ENCODE measurements at places on chromosomes 7 and 10.

DNA sequence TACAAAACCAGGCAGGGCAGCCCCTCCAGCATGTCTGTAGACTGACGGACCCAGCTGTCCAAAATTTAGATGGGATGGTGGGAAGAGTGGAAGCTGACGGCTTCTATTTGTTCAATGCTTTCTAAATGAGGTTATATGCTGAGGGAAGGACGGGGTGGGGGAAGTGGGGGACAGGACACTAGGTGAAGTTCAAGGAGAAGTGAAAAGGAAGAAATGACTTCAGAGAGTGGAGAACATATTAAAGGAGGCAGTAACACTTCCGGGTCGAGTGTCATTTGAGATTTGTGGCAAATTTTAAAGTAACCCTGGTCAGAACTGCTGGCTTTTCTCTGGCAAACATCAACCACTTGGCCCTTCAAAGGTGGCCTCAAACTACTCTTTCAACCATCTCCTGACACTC lies 9.4 kb downstream of the PIP4K2A start:
- DNase-seq, result no peak

GRCh38 chr10:47288916-47289495 lies 11.0 kb upstream of the GDF10 start:
- DNase-seq, result no peak

- DNase-seq, result no peak
Measured at GRCh38 chr7:95263785-95264362, 60.5 kb downstream of the PON1 start.

- peak; percentile 20 for DNase-seq
Measured at GRCh38 chr7:18320971-18321567, 174.5 kb upstream of the HDAC9 start.

DNA sequence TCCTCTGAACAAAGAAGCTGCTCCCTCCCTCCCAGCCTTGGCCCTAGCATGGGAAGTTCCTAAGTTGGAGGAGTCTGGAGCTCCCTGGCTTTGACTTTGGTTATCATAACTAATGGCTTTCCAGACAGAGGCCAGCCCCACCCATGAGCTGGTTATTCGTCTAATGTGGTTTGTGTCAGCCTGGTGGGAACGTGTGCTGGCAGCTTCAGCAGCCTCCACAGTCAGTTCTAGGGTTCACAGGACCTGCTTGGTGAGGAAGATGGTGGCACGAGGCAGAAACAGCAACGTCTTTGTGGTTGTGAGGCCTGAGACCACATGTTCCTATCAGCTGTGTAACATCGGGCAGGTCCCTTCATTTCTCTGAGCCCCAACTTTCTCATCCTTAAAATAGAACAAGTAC lies 103.1 kb downstream of the PAXIP1 start:
- DNase-seq, result no peak

DNA sequence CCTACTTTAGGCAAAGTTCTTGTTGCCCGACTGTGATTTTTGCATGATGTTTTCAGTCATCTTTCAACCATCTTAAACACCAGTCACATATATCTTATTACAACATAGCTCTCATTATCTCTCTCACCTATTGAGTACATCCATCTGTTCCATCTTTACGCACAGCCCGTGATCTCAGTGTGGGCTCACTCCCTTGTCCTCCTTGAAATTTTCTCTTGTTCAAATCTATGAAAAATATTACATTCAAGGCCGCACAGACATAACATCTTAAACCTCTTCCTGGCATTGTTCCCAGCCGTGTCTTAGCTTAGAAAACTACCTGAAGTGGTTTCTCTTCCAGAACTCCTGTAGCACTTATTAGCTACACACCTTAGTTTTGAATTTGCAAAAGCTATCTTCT lies 32.6 kb downstream of the NET1 start:
- peak; percentile 63 for DNase-seq

GRCh38 chr10:112755446-112756234 lies 194.4 kb upstream of the TCF7L2 start:
- DNase-seq, result no peak

DNA sequence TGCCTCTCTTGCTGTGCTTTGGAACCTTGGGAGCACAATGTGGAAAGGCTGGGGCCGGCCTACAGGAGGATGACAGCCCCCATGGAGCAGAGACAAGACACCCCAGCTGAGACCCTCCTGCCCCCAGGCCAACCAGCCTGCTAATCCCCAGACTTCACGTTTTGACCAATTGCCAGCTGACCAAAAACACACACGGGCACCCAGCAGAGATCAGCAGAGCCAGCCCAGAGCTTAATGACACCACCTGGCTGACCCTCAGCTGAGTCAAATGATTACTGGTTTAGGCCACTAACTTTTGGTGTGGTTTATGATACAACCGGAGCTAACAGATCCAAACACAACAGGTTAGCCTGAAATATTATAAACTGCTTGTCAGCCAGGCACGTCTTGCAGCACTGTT lies 111.2 kb upstream of the KIF5B start:
- no peak for DNase-seq

DNA sequence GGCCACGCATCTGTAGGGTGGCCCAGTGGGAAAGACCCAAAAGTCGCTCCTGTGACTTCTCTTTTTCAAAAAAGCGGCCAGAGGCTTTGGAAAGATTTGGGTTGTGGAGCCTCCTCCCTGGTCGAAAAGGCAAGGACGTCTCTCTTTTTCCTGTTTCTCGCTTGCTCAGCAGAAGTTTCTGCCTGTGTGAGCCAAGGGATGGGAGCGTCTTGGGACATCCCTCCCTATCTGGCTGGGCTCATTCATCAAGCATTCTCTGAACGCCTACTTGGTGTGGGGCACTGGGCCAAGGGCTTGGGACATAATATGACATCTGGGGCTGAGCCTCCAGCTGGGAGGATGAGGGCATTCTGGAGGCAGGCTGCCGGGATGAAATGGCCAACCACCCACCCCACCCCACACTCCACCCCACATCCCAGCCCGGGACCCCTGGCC lies 120.9 kb downstream of the C10orf105 start:
- peak; percentile 18 for DNase-seq

- no peak for DNase-seq
Measured at GRCh38 chr10:81109200-81109752, 571.6 kb downstream of the SH2D4B start.

DNA sequence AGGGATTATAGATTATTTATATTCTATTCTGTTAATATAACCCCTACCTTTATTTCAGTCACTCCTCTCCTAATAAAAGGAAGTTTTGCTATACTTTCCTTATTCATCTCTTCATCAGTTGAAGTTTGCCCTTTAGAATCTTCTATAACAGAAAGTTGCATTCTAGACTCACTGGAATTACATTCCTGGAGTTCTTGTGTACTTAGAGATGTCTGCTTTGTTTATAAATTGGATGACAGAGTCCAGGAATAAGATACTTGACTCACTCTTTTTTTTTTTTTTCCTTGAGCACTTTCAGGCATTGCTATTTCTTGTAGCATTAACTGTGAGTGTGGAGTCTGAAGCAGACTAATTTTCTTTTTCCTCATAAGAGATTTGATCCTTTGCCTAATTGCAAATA lies 640.8 kb downstream of the XPNPEP1 start:
- no peak for DNase-seq

- DNase-seq, result no peak
Measured at GRCh38 chr7:29017713-29018112, 59.6 kb upstream of the TRIL start.

DNA sequence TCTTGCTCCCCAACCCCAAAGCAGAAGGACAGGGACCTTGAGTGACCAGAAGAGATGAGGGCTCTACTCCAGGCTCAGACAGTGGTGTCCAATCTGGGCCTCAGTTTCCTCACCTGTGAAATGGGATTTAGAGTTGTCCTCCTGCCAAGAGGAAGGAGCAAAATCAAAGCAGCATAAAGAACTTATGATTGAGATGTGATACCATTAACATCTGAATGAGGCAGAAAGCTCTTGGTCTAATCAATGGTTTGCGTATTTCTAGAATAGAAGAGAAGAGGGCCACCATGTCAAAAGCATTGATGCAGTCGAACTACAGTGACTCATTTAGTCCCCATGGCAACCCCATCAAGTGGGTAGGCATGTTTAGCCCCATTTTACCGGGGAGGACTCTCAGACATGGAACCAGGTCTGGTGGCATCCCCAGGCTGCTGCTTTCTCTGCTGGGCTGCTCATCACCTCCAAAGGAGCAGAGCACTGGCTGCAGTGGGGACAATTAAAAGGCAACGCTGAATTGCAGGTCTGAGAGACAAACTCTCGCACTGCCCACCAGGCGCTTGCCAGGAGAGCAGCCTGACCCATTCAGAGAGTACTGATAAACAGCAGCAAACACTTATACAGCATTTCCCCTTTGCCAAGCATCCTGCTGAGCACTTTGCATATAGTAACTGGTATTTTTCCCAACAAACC lies 175.9 kb downstream of the NEURL1 start:
- no peak for DNase-seq

DNA sequence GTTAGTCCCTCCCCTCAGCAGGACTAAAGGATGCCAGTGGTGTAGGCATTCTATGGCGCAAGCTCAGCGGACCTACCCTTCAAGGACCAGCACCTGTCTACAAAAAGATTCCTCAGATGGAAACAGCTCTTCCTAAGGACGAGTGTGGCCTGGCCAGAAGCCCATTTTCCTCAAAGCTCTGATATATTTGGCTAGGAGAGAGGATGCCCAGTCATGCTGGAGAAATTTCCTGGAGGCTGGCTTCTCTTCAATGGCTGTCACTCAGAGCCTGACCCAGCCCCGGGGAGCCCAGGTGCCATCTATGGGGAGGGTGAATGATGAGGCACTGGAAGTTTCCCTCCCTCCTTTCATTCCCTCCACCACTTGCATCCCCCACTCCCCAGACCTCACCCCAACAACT lies 111.5 kb downstream of the PLXNA4 start:
- DNase-seq, result no peak

DNA sequence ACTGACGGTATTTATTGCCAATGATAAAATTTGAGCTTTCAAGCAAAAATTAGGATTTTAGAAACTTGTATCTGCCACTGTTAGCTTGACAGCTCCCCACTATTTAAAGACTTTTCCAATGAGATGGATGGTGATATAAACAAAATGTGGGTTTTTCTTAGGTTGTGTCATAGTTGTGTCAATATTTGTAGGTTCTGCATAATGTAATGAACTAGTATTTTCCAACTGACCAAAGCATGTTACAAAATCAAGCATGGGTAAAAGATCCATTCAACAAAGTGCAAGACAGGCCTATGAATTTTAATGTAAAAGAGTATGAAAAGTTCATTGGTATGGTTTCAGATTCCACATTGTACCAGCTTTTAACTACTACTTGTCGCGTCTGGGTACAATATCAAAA lies 165.6 kb downstream of the SKAP2 start:
- DNase-seq, result no peak

DNA sequence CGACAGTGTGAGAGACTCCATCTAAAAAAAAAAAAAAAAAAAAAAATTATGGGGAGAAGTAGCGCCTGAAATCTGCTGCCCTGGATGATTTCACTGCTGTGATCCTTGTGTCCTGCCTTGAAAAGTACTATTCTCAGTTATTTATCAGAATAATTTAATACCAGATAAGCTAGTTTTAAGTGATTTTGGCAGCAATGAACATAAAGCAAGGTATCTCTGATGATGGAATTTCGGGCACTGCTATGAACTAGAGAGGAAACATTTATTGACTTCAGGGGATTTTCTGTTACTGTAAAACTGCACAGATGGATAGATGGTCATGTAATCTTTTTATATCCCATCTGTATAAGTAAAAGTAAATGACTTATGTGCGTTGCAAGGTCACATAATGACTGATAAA lies 619.1 kb upstream of the ANKRD30A start:
- no peak for DNase-seq

DNA sequence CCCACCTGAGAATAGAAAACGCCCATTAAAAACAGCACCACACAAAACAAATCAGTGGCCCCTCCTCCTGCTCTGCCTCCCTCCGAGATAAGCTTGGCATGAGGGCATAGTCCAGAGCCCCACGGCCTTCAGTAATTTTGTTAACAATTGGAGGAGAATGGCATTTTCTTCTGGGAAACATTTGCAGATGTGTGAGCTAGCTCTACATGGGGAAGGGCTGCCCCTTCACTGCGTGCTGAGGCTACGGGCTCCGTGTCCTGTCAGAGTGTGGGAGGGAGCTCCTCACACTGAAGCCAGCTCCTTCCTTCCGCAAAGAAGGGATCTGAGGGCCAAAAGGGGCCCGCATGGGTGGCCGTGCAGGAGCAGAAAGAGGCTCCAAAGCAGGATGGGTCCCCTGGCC lies 15.2 kb downstream of the GRK5 start:
- DNase-seq, result no peak

GRCh38 chr10:62961951-62962523 lies 145.9 kb upstream of the EGR2 start:
- peak; percentile 20 for DNase-seq

- no peak for DNase-seq
Measured at GRCh38 chr7:100887516-100888290, 1.8 kb downstream of the UFSP1 start.

DNA sequence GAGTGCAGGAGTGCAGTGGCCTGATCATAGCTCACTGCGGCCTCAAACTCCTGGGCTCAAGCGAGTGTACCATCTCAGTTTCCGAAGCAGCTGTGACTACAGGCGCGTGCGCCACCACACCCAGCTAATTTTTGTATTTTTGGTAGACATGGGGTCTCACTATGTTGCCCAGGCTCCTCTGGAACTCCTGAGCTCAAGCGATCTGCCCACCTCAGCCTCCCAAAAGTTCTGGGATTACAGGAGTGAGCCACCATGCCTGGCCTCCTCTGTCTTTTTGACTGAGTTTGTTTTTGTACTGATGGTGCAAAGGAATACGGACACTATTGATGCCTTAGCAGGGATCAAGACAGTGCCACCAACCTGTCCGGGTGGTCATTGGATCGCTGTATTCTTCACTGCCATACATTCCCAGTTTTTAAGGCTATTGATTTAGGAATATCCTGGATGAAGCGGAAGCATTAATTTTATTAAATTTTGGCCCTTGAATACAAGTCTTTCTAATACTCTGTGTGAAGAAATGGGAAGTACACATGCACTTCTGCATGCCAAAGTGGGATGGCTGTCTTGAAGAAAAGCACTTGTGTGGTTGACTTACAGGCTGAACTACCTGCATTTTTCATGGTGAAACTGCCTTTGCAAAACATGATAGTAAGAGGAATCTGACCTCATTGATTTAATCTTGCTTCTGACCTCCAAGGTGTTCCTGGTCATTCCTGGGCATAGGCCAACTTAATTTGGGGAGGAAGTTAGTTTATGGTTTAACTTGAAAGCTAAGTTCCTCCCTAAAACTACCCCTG lies 2.1 kb upstream of the CUL2 start:
- DNase-seq, result no peak

- no peak for DNase-seq
Measured at GRCh38 chr10:7756360-7756992, 31.3 kb downstream of the KIN start.

DNA sequence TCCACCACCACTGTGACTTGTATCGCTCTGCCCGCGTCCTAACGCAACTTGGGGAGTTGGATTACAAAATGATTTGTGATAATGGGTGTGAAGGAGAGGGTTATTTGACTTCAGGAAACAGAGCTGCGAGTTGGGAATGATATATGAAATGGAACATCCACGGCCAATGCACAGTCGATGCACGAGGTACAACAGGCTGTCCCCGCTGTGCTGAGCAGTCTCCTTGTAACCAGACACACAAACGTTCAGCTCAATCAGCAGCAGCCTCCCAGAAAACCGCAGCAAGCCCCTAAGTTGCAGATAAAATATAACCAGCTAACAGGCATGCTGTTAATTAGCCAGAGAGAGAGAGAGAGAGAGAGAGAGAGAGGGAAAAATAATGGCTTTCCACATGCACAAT lies 332.7 kb upstream of the MGMT start:
- DNase-seq, result no peak

Measured in NCI-H524 (cell line).